ENCODE measurements at places on chromosomes 12 and 14.

DNA sequence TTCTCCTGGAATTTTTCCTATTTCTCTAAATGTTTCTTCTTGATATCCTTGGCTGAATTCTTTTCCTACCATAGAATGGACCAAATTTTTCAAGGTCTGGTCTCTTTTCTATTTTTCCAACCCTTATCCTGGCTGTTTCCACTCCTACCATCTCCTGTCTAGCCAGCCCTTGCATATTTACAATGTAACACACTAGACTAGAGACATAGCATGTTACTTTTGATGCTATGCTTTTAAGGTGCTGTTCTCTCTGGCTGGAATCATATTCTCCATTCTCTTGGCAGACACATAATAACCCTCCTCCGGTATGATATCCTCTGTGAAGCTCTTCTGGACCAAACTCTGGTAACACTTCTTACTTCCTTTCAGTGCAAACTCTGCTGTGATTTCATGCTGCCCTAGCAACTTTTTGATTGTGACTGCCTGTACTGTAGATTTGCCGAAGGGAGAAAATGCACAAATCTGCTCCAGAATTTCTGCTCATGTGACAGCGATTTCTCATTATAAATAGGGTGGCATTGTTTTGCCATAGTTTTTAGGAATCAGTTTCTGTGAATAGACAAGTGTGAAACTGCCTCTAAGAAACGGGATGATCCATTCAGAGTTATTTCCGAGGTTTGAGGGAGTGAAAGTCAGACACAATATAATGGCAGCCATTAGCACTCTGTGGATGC, 284.4 kb downstream of the MDGA2 start:
- no peak for DNase-seq

DNA sequence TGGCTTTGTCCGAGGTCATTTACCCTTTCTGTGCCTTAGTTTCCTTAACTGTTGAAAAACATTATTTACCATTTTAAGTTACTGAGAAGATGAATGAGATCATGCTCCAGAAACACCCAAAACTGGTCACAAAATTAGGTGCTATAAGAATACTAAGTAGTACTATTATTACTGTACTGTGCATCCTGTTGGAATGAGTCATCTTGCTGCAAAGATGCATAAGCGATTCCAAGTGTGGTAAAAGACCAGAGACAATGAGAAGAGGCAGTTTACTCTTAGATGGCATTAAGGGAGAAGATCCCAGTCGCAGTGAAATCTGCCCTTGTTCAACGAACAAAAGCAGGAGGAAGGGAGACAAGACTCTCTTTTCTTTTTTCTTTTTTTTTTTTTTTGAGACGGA, 4.2 kb upstream of the PLEKHA5 start:
- DNase-seq = no peak

DNA sequence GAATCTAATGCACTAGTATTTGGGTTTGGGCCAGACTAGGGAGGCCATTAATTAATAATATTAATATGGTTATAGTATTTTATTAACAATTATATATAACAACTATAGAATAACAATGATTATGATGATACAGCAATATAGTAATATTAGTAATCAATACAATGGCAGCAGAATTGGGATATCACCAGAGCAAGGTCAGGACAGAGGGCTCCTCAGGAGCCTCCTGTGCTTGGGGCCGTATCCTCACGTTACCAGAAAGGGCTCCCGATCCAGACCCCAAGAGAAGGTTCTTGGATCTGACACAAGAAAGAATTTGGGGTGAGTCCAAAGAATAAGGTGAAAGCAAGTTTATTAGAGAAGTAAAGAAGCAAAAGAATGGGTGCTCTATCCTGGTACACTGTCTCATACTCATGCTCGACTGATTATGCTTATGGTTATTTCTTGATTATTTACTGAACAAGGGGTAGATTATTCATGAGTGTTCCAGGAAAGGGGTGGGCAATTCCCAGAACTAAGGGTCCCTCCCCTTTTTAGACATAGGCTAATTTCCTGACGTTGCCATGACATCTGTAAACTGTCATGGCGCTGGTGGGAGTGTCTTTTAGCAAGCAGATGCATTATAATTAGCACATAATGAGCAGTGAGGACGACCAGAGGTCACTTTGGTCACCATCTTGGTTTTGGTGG, 61.6 kb downstream of the RIN3 start:
- no peak for DNase-seq

GRCh38 chr12:112985642-112986290, 7.4 kb downstream of the OAS2 start:
- no peak for DNase-seq

GRCh38 chr12:125222876-125223275, 157.6 kb downstream of the AACS start:
- no peak for DNase-seq
